ENCODE measurements at places on chromosomes 6 and 20.
A peak's percentile ranks its signal among the peaks of the same experiment; 100 is the strongest.

GRCh38 chr6:7000825-7001777 lies 106.7 kb upstream of the RREB1 start:
- no peak for DNase-seq

- DNase-seq = peak; percentile 34
These were observed 120.8 kb downstream of the BACH2 start for GRCh38 chr6:90175627-90176538.

DNA sequence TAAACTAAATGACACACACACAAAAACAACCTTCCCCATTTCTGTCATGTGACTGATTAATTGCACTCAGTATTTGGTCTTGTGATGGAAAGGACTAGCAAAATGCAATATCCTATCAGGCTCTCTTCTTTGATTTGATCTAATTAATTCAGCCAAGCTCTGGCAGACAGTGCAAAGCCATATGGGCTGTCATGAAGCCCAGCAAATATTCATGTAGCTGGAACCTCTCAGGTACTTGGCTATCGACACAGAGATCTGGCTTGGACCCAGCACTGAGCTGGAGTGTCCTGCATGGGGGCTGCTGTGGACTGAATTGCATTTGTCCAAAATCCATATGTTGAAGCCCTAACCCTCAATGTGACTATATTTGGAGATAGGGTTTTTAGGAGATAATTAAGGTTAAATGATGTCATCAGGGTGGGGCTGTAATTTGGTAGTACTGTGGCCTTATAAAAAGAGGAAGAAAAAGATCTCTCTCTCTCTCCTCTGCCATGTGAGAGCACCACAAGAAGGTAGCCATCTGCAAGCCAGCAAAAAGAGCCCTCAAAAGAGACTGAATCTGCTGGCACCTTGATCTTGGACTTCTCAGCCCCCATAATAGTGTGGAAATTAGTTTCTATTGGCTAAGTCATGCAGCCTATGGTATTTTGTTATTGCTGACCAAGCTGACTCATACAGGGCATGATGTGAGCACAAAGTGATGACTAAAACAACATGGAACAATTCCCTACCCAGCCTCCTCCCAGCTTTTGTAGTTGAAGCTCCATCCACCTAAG lies 77.1 kb downstream of the STMND1 start:
- no peak for DNase-seq

DNA sequence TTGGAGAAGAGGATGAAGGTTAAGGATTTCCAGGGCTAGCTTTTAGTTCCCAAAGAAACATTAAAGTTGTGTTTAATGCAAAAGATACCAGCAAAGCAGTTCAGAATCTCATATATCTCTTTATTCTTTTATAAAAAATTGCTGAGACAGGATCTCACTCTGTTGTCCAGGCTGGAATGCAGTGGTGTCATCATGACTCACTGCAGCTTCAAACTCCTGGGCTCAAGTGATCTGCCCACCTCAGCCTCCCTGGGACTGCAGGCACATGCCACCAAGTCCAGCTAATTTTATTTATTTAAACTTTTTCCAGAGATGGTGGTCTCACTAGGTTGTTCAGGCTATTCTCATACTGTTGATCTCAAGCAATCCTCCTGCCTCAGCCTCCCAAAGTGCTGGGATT lies 41.1 kb upstream of the CAP2 start:
- DNase-seq = no peak

DNA sequence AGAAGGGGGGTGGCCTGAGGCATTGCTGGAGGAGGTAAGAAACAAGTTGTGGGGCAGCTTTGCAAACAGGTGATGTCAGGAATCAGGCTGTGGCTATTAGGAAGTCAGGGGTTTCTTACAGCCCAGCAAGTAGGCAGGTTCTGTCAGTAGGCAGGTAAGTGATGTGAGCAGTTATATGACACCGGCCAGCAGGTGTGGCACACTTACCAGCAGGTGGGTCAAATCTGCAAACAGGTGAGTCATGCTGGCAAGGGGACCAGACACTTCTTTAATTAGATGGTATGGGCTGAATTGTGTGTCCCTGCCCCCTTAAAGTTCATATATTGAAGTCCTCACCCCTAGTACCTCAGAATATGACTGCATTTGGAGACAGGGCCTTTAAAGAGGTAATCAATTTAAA lies 16.4 kb upstream of the ENPP4 start:
- no peak for DNase-seq

DNA sequence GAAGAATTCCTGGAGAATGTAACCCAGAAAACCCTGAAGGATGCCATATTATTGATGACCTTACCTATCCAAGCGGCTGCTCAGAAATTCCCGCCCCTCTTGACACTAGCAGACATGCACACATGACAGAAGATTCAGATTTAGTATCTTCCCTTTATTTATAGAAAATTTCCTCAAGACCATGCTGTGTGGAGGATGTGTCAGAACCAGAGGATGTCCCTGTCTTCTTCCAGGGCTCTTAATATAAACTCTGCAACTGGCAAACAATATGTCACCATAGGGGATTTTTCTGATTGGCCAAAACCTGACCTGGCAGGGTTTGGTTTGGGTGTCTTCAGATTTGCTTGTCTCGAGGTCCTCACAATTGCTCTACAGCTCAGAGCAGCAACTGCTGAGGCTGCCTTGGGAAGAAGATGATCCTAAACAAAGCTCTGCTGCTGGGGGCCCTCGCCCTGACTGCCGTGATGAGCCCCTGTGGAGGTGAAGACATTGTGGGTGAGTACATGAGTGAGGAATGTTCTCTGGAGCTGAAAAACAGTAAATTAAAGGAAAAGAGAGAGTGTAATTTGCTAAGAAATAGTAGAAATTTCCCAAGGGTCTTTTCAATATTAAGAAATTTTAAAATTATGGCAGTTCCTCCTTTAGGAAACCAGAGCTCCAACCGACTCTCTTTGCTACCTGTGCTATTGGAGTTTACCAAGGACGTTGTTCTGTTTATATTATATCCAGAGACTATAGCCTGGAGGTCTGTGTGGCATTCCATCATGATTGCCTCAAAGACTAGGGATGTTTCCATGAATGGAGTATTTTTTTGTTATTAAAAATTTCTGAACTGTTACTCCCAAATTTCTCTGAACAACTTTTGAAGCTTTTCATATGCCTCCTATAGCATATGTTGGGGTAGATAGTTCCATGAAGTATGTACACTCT lies at the start of gene HLA-DQA2:
HLA-DQA2 (plus strand) TSS at position 361 of the 930 bp plus-strand sequence; CDS start at position 414, 53 bp downstream.
- no peak for DNase-seq

DNA sequence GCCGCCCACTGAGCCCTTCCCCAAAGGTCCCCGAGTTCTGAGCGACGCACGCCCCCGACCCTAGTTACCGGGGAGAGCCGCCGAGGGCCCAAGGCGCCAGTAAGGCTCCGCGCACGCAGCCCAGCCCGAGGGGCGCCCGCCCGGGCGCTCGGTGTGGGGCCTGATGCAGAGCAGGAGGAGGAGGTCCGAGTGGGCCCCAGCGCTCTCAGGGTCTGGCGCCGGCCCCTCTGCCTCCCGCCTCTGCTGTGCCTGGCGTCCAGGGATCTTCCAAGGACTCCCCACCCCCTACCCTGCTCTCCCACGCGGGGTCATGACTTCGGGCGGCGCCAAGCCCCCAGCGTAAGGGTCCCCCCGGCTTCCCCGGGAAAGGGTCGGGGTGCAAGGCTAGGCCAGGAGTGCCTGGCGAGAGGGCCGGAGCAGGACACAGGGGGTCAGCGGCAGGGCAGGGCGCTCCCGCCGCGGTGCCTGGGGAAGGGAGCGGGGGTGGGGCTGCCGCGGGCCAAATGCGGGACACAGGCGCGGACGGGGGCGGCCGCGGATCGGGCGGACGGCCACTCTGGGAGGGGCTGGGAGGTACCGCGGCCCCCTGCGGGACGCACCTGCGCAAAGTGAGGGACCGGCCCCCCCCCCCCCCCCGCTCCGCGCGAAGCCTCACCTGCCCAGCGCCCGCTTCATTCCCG lies 637 bp downstream of the ABHD12 start:
- no peak for DNase-seq

- DNase-seq = no peak
These were observed 319.7 kb upstream of the MAN1A1 start for GRCh38 chr6:119669221-119669620.

GRCh38 chr6:119234457-119234856 lies 115.1 kb downstream of the MAN1A1 start:
- no peak for DNase-seq

GRCh38 chr6:95784019-95784418 lies 206.7 kb downstream of the MANEA start:
- DNase-seq = no peak

DNA sequence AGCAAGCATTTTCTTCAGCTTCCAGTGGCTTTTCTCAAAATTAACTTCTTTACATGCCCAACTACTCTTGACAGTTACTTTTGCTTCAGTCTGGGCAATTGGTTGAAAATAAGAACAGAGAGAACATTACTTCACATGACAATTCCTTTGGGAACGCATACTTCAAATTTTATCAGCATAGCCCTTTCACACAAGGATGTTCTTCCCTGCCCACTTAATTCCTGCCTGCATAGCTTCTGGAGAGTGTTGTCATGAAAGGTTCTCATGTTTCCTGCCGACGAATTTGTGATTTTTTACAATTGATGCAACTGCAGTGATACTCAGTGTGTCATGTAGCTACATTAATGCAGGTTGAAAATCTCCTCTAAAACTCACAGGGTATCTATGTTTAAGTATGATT lies 22.0 kb upstream of the SNRNP48 start:
- DNase-seq = no peak

DNA sequence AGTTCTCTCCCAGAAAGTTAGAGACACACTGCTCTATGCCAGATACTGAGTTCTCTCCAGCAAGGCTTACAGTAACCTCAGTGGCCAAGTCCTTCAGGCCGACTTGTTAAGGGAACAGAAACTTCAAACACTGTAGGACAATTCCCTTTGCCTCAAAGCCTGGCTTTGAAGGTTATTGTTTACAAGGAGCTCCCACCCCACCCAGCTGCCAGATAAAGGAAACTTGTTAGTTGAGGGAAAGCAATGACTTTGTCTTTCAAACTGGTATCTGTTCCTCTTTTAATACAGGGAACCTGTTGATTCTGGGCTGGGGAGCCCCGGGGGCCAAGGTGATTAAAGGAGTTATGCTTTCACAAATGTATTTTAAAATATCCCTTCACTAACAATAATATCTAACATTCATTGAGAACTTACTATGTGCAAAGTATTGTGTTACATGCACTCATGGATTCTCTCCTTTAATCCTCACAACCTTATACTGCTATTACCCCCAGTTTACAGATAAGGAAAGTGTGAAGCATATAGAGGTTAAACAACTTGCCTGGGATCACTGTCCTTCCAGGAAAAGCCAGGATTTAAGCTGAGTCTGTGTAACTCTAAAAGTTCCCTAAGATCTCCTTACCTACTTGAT lies 27.6 kb upstream of the CDKN1A start:
- DNase-seq = no peak

Data from CD4-positive, alpha-beta T cell treated with Interleukin-15 for 4 hours (primary cell).